Karpas-422 (cell line): ENCODE measurements at places on chromosomes 1 and 21.

- H3K36me3 ChIP-seq, result no peaks in the 10 kb centered on the region
- H3K4me1 ChIP-seq, result no peaks in the 10 kb centered on the region
- no peak for DNase-seq
- no peaks in the 10 kb centered on the region for H3K27me3 ChIP-seq
- no peak overlapping the region for H3K4me3 ChIP-seq
- no peak overlapping the region for H3K27ac ChIP-seq
Measured at GRCh38 chr1:243783714-243784113, 66.3 kb downstream of the AKT3 start.

DNA sequence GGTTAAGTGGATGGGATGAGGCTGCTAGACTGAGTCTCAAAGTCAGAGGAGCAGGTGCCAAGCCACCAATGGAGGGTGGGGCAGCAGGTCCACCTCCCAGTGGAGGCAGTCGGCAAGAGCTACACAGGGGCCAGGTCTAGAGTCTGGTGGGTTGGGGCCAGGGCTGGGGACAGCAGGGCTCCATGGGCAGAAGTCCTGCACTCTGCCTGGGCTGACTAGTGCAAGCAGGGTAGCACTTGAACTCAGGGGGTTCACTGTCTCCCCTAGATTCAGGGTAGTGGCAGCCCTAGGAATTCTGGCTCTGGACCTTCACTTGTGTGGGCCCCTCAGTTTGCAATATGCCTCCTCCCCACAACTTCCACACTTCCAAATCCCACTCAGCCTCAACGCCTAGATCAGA lies 66.2 kb downstream of the SYT6 start:
- no peaks in the 10 kb centered on the region for H3K36me3 ChIP-seq
- no peak overlapping the region for H3K4me3 ChIP-seq
- H3K27me3 ChIP-seq, result 0 out of 2 replicates have a peak, but pooled peaks cover 3% of the 10 kb centered on the region
- H3K27ac ChIP-seq, result no peak overlapping the region
- no peak for DNase-seq

GRCh38 chr1:34984435-34984792 lies 733 bp downstream of the TMEM35B start:
- peaks cover 18% of the 10 kb centered on the region for H3K36me3 ChIP-seq
- peak overlapping the region; percentile 83 for H3K27ac ChIP-seq
- no peaks in the 10 kb centered on the region for H3K27me3 ChIP-seq
- H3K4me1 ChIP-seq, result peaks cover 61% of the 10 kb centered on the region
- peak; percentile 64 for DNase-seq

DNA sequence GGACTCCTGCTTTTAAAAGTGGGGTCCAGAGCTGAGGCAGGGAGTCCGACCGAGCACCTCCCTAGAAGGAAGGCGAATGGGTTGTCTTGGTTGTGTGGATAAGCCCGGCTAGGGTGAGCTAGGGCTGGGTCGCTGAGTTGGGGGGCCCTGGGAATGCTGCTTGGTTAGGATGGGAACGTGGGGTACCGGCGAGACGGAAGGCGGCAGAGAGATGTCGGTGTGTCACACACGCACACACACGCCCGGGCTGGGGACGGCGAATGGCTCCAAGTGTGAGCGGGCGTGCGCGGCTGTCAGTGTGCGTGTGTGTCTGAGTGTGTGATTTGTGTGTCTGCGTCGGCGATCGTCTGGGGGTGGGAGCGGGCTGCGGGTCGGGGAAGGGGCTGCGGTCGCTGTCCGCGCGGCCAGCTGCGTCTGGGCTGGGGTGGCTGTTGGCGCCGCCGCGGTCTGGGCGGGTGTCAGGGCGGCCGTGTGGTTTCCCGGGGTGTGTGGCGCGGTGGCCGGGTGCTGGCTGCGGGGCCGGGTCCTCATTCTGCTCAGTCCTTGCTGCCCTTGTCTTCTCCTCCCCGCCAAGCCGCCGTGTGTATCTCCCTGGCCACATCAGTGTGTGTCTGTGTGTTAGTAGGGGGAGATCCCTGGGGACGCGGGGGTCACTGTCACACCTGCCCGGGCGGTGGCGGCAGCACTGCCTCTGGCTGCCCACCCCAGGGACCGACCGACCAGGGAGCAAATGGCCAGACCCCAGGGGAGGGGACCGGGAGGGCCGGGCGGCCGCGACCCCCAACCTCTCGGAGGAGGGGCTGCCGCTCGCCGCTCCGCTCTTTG lies 1.1 kb downstream of the EFNA3 start:
- no peaks in the 10 kb centered on the region for H3K27me3 ChIP-seq
- peaks cover 61% of the 10 kb centered on the region for H3K4me1 ChIP-seq
- H3K27ac ChIP-seq, result no peak overlapping the region
- H3K36me3 ChIP-seq, result no peaks in the 10 kb centered on the region

DNA sequence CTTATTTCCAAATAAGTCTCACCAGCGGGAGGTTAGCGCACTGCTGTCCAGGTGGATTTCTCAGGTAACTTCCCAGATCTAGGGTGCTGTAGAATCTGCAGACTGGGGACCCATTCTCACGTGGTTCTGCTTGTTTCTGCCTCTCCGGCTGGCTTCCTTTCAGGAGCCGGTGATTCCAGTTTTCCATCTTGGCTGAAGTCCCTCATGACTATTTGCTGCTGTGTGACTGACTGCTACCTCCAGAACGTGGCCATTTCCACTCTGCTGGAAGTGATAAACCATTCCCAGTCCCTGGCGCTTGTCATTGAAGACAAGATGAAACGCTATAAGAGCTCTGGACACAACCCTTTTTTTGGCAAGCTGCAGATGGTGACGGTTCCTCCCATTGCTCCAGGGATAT lies 76.0 kb downstream of the DOP1B start:
- no peak for DNase-seq
- no peaks in the 10 kb centered on the region for H3K36me3 ChIP-seq
